ENCODE measurements at places on chromosomes 16 and 17.

DNA sequence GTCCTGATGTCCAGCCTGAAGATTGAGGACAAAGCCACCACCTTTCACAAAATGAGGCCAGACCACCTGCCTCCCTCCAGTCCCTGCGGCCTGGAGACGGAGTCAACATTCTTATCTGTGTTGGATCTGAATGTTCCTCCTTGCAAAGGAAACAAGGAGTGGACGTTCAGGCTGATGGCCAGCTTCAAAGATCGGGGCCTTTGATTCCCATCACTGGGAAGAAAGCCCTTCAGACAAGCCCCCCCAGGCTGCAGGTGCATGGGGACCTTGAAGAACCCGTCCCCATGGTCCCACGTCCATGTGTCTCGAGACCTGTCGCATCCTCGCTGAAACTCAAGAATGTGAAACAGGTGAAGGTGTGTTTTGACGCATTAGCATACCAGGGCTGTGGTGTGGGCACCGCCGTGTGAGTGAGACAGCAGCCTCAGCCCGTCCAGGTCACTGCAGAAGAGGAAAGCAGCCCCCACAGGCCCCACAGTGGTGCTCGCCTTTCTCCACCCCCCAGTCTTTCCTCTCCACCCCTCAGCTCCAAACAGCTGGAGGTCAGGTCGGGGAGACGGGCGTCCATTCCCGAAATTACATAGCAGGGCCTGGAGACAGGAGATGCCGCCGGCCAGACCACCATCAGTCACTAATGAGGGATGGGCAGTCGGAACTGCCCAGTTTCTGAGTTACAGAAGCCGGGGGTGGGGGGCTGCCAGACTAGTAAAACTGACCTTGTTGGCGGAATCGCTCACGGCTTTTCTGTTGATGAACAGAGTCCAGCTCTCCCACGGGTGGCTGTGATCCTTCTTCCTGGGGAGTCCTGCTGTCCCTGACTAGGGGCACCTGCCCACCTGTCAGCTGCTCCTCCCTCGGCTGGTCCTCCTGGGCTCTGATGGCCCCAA lies 877 bp upstream of the CSNK1D start:
- DNase-seq, result no peak

DNA sequence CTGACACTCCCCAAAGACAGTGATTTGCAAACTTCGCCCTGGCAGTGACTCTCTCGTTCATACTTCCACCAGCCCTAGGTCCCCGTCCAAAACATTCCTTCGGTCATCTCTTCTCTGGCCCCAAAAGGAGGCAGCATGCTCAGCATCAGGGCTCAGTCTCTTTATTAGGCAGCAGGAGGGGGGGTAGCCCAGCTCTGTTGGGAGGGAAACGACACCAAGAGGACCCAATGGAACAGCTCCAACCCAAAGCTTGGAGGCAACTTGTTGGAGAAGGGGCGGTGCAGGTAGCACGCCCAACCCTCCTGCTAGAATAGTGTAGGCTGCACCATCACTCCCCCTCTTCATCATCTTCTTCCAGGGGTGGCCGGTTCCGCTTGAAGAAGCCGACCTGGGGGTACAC lies 8.4 kb upstream of the FAM171A2 start:
- DNase-seq, result no peak

DNA sequence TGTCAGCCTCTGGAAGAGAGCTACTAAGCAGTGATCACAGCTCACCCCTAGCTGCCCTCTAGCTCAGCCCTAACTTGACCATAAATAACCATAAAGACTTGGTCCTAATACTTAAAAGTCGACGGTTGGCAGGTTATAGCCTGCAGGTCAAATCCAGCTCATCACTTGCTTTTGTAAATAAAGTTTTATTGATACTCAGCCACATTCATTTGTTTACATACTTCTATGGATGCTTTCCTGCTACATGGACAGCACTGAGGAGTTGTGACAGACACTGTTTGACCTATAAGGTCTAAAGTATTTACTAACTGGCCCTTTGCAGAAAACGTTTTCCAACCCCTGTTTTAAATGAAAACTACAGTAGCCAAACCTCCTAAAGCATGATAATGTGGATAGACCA lies 151.6 kb upstream of the ASIC2 start:
- DNase-seq, result no peak

- DNase-seq, result peak; percentile 56
These were observed 55.4 kb downstream of the CREBBP start for GRCh38 chr16:3825103-3825502.

- no peak for DNase-seq
These were observed 132.6 kb downstream of the PITPNC1 start for GRCh38 chr17:67509390-67510287.

DNA sequence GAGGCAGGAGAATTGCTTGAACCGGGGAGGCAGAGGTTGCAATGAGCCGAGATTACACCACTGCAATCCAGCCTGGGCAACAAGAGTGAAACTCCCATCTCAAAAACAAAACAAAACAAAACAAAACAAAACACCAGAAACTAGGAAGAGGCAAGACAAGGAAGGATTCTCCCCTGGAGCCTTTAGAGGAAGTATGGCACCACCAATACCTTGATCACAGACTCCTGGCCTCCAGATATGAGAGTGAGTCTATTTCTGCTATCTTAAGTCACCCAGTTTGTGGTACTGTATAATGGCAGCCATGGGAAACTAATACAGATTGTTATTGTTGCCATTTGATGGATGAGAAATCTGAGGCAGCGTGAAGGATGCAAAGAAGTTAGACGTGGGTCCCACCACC lies 14.6 kb upstream of the CPPED1 start:
- DNase-seq, result no peak

- peak; percentile 30 for DNase-seq
These were observed 74.4 kb downstream of the COX10 start for GRCh38 chr17:14143688-14144087.

DNA sequence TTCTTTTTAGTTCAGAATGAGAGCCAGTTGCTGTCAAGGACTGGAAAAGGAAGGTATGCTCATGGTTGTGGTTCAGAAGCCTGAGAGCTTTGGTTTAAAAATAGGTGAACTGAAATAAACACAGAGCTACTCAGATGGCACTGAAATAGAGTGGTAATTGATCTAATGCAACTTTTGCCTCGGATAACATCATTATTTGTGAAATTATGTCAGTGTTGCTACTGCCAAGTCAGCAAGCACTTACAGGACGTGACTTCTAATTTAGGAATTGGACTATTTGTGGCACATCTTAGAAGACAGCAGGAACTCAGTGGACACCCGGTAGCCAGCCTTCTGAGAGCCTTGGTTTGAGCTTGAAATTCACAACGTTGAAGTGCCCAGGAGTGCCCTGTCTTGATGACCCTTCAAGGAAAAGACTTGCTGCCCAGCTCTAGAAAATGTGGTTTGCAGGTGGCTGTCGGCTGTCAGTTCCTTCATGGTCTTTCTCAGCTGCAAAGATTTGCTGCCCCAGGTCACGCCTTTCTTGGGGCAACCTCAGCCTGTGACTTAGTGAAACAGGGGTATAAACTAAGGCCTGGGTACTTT lies 42.0 kb upstream of the XYLT1 start:
- no peak for DNase-seq

GRCh38 chr17:15453782-15454181 lies 13.6 kb downstream of the CDRT4 start:
- DNase-seq, result no peak

- peak; percentile 44 for DNase-seq
These were observed at the start of gene CHRNB1 for GRCh38 chr17:7444682-7445618. Gene CHRNB1, plus strand, starts transcription at chr17:7445061. Its CDS starts 67 bp downstream, at chr17:7445128.

DNA sequence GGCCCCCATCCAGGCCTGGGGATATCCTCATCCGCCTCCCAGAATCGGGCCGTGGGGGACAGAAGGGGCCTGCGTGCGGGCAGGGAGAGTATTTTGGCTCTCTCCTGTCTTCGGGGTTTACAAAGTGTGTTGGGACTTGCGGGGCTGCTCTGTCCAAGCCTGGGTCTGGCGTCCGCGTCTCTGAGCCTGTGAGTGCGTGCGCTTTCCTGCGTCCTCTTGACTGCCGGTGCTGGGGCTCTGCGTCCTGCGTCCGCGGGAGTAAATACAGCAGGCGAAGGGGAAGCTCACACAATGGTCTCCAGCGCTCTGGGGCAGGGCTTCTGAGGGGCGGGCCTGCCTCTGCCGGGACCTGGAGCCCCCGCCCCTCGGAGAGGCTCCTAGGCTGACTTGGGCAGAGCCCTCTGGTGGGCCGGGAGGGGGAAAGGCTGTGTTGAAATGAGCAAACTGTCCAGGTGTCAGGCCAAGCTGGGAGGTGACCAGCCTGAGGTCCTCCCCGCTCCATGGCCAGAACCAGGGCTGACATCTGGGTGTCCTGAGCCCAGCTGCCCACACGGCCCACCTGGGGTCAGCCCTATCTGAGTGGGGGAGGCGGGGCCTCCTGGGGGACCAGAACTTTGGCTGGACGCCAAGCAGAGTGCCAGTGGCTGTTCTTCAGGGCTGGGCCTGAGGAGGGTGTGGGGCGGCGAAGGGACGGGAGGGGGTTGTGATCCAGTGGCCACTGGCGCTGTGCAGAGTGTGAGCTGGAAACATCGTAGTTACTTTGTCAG lies 233.6 kb downstream of the SEC14L1 start:
- peak; percentile 45 for DNase-seq

DNA sequence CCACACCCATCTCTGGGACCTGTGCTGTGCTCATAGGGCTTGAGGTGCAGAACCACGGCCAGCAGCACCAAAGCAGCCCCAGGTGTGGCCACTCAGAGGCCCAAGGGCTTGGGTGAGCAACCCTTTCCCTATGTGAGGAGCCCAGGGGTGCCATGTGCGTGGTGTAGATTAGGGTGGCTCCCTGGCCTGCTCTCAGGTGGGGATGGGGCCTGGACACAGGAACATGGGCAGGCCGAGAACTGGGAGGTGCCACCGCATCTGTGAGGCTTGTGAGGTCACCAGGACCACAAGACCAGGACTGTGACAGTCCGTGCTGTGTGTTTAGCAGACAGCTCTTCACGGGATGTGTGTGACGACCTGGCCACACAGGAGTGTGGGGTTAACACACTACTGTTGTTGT lies 103.5 kb upstream of the ZNF750 start:
- DNase-seq, result no peak

Data from renal cortical epithelial cell (primary cell).